Breast epithelium (tissue), 4 donors: ENCODE measurements at places on chromosomes 1 and 21.

DNA sequence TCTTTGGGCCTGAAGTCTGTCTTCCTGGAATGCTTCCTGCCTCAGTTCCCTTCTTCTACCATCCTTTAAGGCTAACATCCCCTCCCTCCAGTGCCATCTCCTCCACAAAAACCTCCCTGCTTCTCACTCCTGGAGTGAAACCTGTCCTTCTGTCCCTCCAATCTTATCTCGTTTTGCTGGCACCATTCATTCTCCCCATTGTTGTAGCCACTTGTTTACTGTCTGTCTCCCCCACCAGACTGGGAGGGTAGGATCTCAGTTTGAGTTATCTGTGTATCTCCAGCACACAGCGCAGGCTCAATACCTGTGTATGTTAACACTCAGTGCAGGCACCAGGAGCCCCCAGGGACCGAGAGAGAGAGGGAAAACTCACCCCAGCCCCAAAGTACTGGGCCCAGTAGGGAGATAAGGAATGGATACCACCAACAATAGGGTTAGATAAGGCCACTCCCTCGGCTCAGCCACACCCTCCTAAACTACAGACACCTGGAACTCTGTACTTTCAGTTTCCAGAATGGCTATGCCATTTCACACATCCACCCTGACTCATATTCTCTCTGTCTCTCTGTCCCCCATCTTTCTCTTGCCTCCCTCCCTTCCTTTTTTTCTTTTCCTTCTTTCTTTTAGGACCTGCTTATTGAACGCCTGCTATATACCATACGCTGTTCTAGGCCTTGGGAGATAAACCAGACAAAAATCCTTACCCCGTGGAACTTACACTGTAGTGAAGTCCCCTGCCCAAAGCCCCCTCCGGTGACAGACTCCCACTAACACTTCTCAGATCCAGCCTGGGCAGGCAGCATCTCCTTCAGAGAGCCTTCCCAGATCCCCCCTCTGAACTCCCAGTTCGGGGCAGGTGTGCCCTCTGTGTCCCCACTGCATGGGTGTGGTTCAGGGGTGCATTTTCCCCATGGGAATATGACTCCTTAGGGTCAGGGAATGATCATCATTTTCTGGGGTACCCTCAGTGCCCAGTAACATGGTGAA is 3.3 kb upstream of the SSBP3 start:
- H3K36me3 ChIP-seq: no peaks in the 10 kb centered on the region
- H3K27ac ChIP-seq: peak overlapping the region; percentile 89
- H3K4me3 ChIP-seq: no peak overlapping the region

DNA sequence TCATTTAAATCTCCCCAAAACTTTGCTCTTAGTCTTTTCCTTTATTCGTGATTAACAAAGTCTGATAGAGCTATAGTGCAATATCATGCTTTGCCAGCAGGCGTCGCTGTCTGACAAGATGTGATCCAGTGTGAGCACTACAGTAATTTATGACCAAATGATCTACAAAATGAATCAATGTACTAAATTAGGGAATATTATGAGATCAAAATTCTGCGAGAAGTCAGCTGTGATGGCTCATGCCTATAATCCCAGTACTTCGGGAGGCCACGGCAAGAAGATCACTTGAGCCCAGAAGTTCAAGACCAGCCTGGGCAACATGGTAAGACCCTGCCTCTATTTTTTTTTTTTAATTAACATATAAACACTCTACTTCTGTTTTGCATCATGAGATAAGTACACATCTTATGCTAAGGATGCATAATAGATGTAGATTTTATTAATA is 3.6 kb upstream of the SPSB1 start:
- no peaks in the 10 kb centered on the region for H3K4me1 ChIP-seq
- DNase-seq: peak; percentile 80
- H3K36me3 ChIP-seq: no peaks in the 10 kb centered on the region

DNA sequence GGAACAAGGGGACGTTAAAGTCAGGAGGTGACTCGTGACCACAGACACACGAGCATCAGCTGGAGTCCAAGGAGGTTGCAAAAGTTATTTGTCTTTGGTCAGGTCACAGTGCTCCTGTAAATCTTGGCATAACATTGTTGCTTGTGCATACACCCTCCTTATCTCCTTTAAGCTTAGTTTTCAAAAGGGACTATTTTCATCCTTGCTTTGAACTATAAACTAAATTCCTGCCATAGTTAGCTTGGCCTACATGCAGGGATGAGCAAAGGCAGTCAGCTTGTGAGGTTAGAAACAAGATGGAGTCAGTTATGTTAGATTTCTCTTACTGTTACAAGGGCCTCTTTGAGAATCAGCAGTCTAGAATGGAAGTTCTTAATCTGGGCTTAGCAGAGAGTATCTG is 28.0 kb upstream of the FASLG start:
- no peaks in the 10 kb centered on the region for H3K4me1 ChIP-seq
- H3K27ac ChIP-seq: no peak overlapping the region
- DNase-seq: no peak

- no peaks in the 10 kb centered on the region for H3K36me3 ChIP-seq
- H3K4me3 ChIP-seq: no peak overlapping the region
- peak overlapping the region; percentile 21 for H3K27ac ChIP-seq
These were observed 10.9 kb downstream of the PTCH2 start for GRCh38 chr1:44832056-44832705.

DNA sequence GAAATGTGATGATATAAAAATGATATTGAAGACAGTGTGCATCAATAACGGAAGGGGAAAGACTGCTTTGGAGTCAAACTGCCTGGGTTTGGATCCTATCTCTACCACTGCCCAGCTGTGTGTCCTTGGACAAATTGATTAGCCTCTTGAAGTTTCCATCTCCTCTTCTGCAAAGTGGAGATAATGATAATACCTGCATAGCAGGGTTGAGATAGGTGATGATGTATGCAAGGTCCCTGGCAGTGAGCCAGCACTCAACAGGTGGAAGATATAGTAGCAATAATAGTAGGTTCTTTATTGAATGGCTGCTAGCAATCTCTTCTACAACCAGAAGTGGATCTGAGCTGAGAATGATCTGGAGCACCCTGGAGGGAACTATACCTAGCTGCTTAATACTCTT is 166.7 kb downstream of the MIS18A start:
- H3K4me1 ChIP-seq: no peaks in the 10 kb centered on the region
- no peak overlapping the region for H3K27ac ChIP-seq
- H3K36me3 ChIP-seq: peaks cover 3% of the 10 kb centered on the region
- no peak for DNase-seq
- no peak overlapping the region for H3K4me3 ChIP-seq

- H3K36me3 ChIP-seq: no peaks in the 10 kb centered on the region
- H3K27ac ChIP-seq: no peak overlapping the region
- no peaks in the 10 kb centered on the region for H3K27me3 ChIP-seq
- no peaks in the 10 kb centered on the region for H3K4me1 ChIP-seq
- no peak for DNase-seq
These were observed 13.0 kb downstream of the CAMSAP2 start for GRCh38 chr1:200751717-200752116.

DNA sequence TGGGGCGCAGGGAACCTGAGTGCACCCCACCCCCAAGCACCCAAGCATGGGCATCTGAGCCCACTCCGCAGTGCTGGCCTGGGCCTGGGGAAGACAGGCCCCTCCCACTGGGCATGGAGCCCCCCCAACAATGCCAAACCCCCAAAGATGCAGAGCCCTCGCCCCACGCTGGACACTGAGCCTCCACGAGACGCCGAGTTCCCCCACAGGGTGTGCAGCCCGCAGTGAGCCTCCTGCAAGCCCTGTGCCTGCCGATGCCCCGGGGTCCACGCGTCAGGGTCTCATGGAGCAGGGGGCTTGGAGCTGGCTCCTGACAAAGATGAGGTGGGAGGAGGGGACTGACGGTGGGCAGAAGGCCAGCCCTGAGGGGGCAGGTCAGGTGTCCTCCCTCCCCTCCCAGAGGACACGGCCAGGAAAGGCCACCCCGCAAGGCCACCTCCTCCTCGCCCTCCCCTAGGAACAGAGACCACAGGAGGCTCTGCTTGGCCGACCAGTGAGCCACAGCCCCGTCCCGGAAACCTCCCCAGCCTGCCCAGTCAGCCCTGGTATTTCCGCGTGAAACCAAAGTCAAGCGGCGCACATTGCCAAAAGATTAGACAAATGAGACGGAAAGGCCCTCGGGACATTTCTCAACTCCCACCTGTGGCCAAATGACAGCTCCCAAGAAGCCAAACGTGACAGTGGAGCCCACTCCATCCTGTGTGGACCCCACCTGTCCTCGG is 33.4 kb downstream of the MEGF6 start:
- H3K36me3 ChIP-seq: no peaks in the 10 kb centered on the region
- H3K27ac ChIP-seq: no peak overlapping the region
- H3K4me3 ChIP-seq: no peak overlapping the region
- DNase-seq: no peak
- no peaks in the 10 kb centered on the region for H3K27me3 ChIP-seq

- no peaks in the 10 kb centered on the region for H3K27me3 ChIP-seq
- no peak overlapping the region for H3K4me3 ChIP-seq
- no peak for DNase-seq
These were observed 26.4 kb downstream of the TEX35 start for GRCh38 chr1:178539291-178539690.

DNA sequence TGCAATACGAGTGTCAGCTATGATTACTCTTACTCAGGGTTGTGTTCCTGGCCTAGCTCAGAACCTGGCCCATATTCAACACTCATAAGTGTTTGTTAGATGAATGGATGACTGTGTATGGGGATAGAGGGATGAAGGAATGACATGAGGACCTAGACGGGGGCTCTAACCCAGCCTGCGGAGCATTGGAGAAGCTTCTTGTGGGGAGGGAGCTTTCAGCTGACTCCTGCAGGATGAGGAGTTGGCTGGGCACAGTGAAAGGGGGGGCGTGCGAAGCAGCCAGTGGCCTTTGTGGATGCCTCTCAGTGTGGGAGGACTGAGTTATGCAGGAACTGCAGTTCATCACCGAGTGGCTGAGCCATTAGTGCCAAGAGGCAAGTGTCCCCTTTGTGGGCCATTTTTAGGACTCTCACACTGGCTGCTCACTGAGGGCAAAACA is 1.2 kb upstream of the EXTL1 start:
- H3K4me1 ChIP-seq: peaks cover 9% of the 10 kb centered on the region
- peak overlapping the region; percentile 21 for H3K27ac ChIP-seq
- H3K4me3 ChIP-seq: no peak overlapping the region
- peak; percentile 56 for DNase-seq
- H3K36me3 ChIP-seq: no peaks in the 10 kb centered on the region

- H3K4me1 ChIP-seq: no peaks in the 10 kb centered on the region
- DNase-seq: no peak
- H3K36me3 ChIP-seq: no peaks in the 10 kb centered on the region
- no peak overlapping the region for H3K4me3 ChIP-seq
- H3K27ac ChIP-seq: no peak overlapping the region
- H3K27me3 ChIP-seq: no peaks in the 10 kb centered on the region
These were observed 133.8 kb upstream of the KIAA1614 start for GRCh38 chr1:180778782-180779398.

- H3K36me3 ChIP-seq: no peaks in the 10 kb centered on the region
- H3K27me3 ChIP-seq: no peaks in the 10 kb centered on the region
- no peak overlapping the region for H3K4me3 ChIP-seq
- no peak for DNase-seq
- H3K4me1 ChIP-seq: no peaks in the 10 kb centered on the region
These were observed 64.7 kb downstream of the TGFBR3 start for GRCh38 chr1:91821126-91821868.

DNA sequence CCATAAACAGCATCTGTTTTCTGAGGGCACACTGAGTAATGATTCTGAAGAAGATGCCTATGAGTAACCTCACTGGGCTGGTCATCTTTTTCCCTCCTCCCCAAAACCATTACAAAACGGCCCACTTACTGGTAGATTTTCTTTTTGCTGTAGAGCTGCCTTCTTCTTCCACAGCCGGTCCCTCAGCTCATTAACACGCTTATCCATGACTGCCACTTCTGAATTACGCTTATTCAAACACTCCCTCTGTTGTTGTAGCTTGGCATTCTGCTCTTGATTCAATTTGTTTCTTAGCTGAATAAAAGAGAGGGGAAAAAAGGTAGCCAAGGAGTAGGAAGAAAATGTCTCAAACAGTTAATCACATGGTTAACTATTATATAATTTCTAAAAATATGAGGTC is 43.1 kb downstream of the TP53BP2 start:
- no peak for DNase-seq
- no peak overlapping the region for H3K4me3 ChIP-seq
- no peak overlapping the region for H3K27ac ChIP-seq
- no peaks in the 10 kb centered on the region for H3K36me3 ChIP-seq
- H3K4me1 ChIP-seq: no peaks in the 10 kb centered on the region

GRCh38 chr1:59553371-59553770 is 256.5 kb downstream of the FGGY start:
- H3K27me3 ChIP-seq: no peaks in the 10 kb centered on the region
- peaks cover 7% of the 10 kb centered on the region for H3K4me1 ChIP-seq
- no peak for DNase-seq

DNA sequence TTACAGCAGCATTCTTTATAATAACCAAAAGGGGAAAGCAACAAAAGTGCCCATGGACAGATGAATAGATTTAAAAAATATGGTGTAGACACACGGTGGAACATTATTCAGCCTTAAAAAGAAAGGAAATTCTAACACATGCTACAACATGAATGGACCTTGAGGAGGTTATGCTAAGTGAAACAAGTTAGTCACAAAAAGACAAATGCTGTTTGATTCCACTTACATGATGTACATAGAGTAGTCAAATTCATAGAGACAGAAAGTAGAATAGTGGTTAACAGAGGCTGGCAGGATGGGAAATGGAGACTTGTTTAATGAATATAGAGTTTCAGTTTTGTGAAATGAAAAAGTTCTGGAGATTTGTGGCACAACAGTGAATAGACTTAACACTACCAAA is 151.4 kb downstream of the CYYR1 start:
- DNase-seq: no peak
- H3K27ac ChIP-seq: no peak overlapping the region
- no peak overlapping the region for H3K4me3 ChIP-seq
- no peaks in the 10 kb centered on the region for H3K27me3 ChIP-seq
- H3K36me3 ChIP-seq: no peaks in the 10 kb centered on the region

DNA sequence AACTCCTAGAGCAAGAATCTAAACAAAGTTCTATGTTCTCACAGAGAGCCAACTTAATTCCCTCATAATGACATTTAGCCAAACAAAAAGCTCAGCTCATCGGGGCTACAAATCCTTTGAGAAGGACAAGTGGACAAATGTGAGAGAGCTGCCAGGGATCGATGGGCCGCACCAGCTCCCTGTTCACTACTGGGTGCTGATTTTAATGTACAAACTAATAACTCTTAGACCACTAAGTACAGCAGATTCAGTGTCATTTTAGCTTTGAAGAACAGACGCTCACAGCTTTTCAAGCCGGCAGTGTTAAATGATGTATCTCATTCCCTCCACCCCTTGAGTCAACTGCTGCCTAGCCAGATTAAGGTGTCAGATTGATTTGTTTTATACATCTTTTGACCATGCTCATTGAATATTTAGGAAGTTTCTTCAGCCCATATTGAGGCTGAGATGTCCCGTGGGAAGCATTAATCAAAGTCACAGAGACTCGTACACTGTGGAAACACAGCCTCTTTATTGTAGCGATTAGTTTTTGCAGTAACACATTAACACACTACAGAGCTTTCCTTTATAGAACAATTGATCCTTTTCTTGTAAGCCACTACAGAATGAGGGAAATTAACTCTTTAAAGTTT is 21.1 kb downstream of the PROX1 start:
- H3K36me3 ChIP-seq: no peaks in the 10 kb centered on the region
- no peaks in the 10 kb centered on the region for H3K27me3 ChIP-seq
- H3K4me3 ChIP-seq: no peak overlapping the region
- no peak overlapping the region for H3K27ac ChIP-seq
- H3K4me1 ChIP-seq: no peaks in the 10 kb centered on the region
- DNase-seq: no peak

GRCh38 chr1:79629414-79629813 is 622.9 kb upstream of the ADGRL4 start:
- H3K4me1 ChIP-seq: no peaks in the 10 kb centered on the region
- peaks cover 4% of the 10 kb centered on the region for H3K36me3 ChIP-seq
- H3K27ac ChIP-seq: no peak overlapping the region
- no peak overlapping the region for H3K4me3 ChIP-seq
